Left ventricle myocardium superior (tissue), 1 donor: ENCODE measurements at places on chromosomes 3 and 15. TPM values are rescaled to one million over a fixed set of nuclear protein-coding genes. Genes with fewer than 3 reads are reported as not detected.

DNA sequence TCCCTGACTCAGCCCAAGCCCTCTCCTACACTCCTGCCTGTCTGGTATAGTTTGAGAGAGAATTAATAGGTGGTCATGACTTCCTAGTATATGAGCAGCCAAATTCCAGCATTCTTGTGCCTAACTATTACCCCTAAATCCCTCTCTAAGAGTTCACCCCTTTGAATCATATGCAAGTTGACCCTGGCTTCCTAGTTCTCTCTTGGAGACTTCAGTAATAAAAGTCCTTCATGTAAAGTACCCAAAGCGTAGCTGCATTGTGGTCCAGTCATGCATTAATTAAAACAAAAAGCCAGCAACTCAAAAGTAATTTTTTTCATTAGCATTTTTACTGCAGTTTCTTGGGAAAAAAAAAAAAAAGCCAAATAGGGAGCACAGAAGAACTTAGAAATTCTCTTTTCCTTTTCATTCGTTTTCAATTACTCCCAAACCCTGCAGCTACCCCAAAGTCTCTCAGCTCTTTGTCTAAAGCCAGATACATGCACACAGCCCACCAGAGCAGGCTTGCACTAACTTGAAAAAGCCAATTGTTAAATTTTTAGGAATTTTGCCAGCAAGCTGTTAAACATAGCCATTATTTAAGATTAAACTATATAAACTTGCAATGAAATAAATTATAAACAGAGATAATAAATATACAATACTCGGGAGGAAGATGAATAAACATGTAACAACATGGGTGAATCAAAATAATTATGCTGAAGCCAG lies 50.1 kb upstream of the STT3B start:
- DNase-seq, result no peak

- no peak for DNase-seq
Measured at GRCh38 chr15:54843006-54843405, 353.7 kb downstream of the RSL24D1 start.

GRCh38 chr3:158058495-158059130 lies 47.6 kb downstream of the SHOX2 start:
- no peak for DNase-seq

DNA sequence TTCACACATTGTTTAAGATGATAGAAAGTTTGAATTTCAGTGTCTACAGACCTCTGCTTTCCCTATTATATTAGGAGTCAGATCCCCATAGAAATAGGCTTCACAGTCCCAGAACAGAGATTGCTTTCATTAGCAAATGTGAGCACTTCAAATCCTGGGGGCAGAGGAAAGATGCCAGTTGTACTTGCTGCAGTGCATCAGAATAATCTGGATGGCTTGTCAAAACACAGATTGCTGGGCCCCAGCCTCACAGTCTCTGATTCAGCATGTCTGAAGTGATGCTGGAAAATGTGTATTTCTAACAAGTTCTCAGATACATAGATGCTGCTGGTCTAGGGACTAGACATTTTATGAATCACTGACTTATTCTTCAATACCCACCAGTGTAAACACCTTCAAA lies 375.2 kb downstream of the FGF12 start:
- no peak for DNase-seq

GRCh38 chr15:70772402-70772801 lies 9.0 kb upstream of the UACA start:
- no peak for DNase-seq

GRCh38 chr3:15553749-15554148 lies 32.2 kb upstream of the COLQ start:
- no peak for DNase-seq

- DNase-seq, result no peak
Measured at GRCh38 chr3:138434875-138435772, 708 bp downstream of the ESYT3 start.

DNA sequence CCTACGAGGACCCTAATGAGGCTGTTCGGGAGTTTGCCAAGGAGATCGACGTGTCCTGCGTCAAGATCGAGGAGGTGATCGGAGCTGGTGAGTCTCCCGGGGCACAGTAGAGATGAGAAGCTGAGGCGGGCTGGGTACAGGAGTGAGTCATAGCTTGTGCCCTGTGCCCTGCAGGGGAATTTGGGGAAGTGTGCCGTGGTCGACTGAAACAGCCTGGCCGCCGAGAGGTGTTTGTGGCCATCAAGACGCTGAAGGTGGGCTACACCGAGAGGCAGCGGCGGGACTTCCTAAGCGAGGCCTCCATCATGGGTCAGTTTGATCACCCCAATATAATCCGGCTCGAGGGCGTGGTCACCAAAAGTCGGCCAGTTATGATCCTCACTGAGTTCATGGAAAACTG lies 17.9 kb downstream of the EPHB3 start:
- no peak for DNase-seq

DNA sequence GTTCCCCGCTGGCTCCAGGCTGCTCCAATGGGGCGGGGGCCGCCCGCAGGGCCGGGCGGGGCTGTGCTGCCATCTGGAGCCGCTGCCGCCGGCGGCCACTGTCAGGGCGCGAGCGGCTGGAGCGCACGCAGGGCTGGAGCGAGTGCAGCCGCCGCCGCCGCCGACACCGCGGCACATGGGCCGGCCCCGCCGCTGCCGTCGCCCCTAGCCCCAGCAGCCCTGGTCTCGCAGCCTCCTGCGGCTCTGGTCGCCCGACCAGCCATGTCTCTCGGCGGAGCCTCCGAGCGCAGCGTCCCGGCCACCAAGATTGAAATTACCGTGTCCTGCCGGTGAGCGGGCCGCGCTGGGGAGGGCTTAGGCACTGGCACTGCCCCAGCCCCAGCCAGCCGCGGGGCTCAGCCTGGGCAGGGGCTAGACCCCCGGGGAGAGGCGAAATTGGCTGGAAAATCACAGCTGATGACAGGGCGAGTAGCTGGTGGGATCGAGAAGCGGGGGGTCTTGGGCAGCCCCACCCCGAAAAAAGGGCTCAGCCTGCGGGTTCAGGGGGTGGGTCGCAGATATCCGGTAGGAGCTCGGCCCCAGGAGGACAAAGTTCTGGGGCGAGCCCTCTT lies at the start of gene CPNE9:
CPNE9 (plus strand) TSS at position 98 of the 611 bp plus-strand sequence; CDS start at position 262, 164 bp downstream.
- no peak for DNase-seq

- no peak for DNase-seq
Measured at GRCh38 chr3:151765685-151766084, 32.0 kb downstream of the AADACL2 start.

GRCh38 chr3:155001289-155002010 lies 78.7 kb upstream of the MME start:
- no peak for DNase-seq

DNA sequence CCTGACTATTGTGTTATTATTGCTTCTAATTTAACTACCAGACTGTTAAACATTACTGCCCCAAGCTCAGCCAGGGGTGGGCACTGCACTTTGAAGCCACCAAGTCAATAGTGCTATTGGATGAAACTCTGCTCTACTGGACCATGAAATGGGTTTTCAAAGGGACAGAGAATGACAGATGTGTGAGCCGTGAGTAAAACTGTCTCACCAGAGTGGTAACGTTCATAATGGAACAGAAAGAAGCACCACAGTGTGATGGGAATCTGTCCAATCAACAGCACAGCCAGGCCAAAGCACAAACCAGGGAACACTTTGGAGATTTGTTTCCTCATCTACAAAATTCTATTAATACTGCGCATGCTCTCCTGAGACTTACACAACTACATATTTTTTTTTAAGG lies 171.8 kb upstream of the LPP start:
- no peak for DNase-seq

- DNase-seq, result no peak
Measured at GRCh38 chr15:101504866-101505609, 15.5 kb upstream of the PCSK6 start.

GRCh38 chr3:47128137-47128536 lies 35.8 kb downstream of the SETD2 start:
- DNase-seq, result no peak

DNA sequence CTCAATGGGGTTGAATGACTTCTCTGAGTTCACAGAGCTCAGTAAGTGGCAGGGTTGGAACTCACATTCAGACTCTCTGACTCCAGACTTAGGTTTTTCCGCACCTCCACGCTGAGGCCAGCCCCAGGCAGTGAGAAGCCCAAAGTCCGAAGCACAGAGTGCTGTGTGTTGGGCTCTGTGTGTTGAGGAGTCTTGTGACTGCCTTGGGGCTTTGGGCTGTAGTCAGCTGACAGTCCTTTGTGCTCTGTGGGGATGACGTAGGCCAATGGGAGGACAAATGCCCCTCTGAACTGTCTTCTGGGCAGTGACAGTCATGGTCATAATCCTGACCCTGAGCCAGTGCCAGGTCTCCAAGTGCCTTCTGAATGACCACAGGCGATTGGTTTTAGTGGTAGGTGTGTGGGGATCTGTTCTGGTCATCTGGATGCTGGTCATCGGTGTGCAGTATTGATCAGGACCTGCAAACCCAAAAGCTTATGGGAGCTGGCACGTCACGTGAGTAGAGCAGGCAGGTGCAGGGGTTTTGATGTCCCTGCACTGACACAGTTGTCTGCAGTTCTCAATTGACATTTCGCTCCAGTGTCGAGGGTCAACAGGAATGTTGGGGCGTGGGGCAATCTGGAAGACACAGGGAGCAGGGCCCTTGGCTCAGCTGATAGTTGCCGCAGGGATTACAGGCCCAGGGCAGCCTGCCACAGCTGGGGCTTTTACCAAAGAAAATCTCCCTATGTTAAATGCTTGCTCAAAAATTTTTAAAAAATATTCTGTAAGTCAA lies 45.3 kb downstream of the CAPN3 start:
- no peak for DNase-seq

DNA sequence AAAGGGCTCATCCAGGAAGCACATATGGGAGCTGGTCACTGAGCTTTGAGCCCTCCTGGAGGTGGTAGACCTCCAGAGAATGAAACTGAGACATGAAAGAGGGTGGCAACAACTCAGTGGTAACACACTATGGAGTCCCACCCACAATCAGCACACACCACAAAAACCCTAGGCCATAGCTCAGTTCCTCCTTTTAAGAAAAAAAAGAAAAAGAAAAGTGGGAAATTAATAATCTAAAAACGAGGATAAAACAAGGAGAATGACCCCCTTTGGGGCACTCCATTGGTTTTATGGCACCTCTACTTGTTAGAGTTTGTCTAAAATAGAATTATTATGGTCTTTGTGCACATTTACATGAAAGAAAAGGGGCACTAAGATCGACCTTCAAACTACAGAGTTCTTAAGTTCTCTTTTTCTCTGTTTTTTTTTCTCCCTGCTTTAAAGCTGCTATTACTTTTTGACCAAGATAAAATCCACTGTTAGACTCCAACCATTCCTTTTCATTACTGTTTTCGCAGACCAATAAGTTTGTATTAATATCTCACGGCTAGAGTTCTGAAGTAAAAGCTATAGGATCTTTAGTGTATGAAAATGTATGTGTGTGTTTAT lies 40.2 kb upstream of the ZBTB20 start:
- DNase-seq, result no peak

DNA sequence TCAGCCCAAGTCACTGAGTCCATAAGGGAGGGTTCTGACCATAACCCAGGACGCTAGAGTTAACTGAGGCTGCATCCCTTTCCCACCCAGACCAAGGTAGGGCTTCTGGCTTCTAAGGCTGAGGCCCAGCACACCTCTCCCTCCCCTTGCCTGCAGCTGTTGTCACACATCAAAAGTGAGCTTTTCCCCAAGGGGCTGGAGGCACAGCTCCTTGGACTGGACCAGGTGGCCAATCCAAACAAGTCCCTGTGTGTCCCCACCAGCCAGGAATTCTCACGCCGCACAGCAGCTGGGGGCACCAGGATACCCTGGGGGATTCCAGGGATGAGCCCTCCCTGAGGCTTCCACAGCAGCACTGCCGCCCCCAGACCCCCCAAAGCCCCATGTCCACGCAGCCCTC lies 22.3 kb upstream of the ISLR2 start:
- DNase-seq, result no peak

GRCh38 chr3:139267300-139268246 lies 76.2 kb upstream of the MRPS22 start:
- DNase-seq, result no peak

GRCh38 chr15:47987908-47988532 lies 132.8 kb upstream of the SLC24A5 start:
- DNase-seq, result no peak

The MRAS gene
- total RNA-seq, result 405 TPM

The TMEM42 gene
- 10.0 TPM for total RNA-seq

The COX17 gene
- total RNA-seq, result 177 TPM

The BSN gene
- 0.30 TPM for total RNA-seq

The MTMR10 gene
- total RNA-seq, result 34.8 TPM

The ADGRG7 gene
- total RNA-seq, result not detected

The GOLGA8T gene
- total RNA-seq, result 0.27 TPM

The ATG7 gene
- 15.9 TPM for total RNA-seq

The CLDN11 gene
- 4.2 TPM for total RNA-seq

The NDN gene
- total RNA-seq, result 35.5 TPM

The VWA5B2 gene
- total RNA-seq, result not detected
